ENCODE measurements at places on chromosomes 16 and 17.

GRCh38 chr17:9959377-9959981 lies 54.4 kb upstream of the RCVRN start:
- no peak for DNase-seq

DNA sequence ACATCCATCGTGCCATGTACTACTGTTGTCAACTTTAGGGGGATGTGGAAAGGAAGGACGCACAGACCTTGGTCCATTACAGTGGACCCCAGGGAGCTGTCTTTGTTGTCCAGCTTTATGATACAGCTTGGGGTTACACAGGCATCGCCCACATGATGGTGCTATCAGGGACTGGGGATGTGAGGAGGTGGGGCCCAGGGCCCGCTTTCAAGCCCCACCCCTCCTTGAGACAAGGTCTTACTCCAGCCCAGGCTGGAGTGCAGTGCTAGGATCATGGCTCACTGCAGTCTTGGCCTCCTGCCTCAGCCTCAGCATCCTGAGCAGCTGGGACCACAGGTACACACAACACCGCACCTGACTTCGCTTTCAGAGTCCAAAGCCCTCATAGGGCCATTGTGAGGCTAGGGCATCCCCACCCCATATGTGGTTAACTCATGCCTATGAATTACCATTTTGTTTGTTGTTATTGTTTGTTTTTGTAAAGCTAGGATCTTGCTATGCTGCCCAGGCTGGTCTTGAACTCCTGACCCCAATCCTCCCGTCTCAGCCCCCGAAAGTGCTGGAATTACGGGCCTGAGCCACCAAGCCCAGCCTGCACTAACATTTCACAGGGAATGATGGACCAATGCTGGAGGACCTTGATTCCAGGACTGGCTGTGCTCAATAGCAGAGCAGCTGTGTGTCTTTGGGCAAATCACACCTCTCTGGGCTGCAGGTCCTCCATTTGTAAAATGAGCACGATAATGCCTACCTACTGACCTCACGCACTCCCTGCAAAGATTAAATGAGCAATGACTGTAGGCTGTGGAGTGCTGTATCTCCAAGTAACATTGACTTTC lies 17.2 kb downstream of the ST3GAL2 start:
- no peak for DNase-seq

DNA sequence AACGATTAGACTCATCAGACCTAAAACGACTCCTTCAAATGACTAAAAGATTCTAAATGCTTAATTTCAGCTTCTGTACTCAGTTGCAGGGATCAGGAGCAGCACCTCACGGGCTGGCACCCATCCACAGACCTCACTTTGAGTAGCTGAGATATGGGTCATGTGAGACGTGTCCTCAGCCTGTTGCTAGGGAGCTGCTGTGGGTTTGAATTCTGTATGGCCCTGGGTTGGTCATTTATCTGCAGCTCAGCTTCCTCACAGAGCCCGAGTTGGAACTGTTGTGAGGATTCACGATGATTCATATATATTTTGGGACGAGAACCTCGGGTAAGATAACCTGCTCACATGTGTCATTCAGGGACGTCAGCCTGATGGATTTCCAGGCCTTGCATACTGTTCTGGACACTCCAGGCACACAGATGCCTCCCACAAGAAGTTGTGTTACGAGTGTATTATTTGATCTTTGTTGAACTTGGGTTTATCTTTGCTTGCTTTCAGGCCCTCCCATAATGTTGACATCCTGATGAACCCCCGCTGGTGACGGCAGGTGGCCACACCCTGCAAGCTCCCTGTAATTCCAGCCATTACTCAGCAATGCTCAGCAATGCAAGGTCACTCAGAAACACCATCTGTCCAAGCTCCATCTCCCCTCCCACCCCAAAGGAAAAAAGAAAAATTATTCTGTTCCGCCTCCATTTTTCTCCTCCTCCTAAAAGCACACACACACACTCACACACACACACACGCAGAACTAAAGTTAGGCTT lies 137.6 kb downstream of the RBFOX3 start:
- DNase-seq, result peak; percentile 18

- no peak for DNase-seq
These were observed 1.4 kb downstream of the CCDC43 start for GRCh38 chr17:44688200-44688599.

GRCh38 chr17:33623841-33624240 lies 330.7 kb upstream of the ASIC2 start:
- DNase-seq, result no peak

DNA sequence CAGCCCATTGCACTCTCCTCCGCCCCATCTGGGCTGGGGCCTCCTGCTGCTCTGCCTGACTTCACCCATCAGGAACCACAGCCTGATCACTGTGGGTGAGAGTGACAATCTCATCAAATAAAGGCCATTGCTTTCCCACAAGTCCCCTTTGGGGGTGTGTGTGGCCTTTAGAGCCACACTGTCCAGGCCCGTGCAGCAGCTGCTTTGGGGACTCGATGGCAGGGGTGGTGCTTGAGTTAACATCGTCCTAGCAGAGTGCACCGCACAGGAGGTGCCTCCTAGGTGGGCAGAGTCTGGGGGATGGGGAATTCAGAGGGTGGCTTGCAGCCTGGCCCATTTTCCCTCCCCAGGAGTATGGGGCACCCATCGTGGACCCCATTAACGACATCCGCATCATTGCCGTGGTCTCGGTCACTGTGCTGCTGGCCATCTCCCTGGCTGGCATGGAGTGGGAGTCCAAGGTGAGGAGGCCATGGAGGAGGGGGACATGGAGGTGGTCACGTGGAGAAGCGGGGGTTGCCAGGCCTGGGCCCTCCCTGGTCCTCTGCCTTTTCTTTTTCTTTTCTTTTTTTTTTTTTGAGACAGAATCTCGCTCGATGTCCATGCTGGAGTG lies 5.4 kb downstream of the SLC12A3 start:
- DNase-seq, result no peak

- no peak for DNase-seq
These were observed 957 bp downstream of the MYL4 start for GRCh38 chr17:47210105-47210504.

DNA sequence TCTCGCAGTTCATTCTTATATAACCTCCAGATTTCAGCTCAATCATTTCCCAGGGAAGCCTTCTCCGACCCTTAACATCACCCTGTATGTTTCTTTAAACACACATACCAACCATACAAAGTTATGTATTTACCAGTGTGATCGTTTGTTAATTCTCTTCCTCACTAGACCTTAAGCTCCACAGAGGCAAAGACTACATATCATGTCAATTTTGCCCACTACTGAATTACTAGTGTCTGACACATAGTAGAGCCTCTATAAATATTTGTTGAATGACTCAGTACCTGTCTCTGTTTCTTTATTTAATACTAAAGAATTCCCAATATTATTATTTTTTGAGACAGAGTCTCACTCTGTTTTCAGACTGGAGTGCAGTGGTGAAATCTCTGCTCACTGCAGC lies 137.2 kb downstream of the SHISA9 start:
- DNase-seq, result no peak

DNA sequence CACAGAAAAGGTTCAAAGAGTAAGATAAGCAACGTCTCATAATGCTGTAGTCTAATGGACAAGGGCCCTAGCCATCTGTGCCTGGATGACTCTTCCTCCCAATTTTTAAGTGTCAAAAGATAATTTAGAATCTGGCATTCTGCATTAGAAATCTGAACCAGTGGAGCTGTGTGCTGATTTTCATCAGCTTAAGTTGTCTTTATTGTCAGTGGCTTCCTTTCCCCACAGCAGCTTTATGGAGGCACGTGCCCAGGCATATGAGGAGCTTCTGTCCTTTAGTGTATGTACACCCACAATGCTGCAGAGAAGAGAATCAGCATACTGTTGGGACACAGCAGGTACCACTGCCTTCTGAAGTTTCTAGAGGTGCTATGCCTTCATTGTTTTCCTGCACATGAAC lies 37.9 kb downstream of the HEATR6 start:
- DNase-seq, result no peak

GRCh38 chr17:31811101-31811500 lies 47.9 kb downstream of the COPRS start:
- DNase-seq, result no peak

- DNase-seq, result peak; percentile 30
These were observed 264.2 kb downstream of the SEC14L1 start for GRCh38 chr17:77404812-77405581.

DNA sequence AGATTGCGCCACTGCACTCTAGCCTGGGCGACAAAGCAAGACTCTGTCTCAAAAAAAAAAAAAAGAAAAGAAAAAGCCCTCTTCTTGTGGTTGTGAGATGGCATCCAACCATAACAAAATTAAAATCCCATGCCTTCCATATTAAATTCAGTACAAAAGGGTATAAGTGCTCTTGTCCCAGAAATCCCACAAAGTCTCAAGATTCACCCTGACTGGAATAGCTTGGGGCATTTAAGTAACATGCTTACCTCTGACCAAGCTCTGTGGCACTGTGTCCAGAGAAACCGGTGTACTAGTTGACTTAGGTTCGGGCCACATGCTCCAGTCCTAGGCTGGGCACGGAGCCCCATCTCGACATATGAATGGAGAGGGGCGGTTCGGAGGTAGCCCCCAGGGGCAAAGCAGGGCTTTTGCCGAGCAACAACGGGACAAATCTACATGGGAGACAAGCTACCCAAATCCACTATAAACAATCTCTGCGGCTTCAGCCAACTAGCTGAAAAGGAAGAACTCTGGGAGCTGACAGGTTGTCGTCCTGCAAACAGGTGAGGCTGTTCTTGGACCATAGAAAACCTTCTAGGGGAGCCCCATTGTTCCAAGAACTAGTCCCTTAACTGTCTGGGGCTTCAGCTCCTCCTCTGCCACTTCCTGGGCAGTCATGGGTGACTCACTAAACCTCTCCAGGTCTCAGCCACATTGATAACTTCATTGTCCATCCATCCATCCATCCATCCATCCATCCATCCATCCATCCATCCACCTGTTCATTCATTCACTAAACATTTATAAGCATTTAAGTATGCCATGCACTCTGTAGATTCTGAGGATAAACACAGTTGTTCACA lies 10.3 kb upstream of the IL4R start:
- no peak for DNase-seq

- no peak for DNase-seq
These were observed 99.2 kb downstream of the SMG6 start for GRCh38 chr17:2204393-2204792.

DNA sequence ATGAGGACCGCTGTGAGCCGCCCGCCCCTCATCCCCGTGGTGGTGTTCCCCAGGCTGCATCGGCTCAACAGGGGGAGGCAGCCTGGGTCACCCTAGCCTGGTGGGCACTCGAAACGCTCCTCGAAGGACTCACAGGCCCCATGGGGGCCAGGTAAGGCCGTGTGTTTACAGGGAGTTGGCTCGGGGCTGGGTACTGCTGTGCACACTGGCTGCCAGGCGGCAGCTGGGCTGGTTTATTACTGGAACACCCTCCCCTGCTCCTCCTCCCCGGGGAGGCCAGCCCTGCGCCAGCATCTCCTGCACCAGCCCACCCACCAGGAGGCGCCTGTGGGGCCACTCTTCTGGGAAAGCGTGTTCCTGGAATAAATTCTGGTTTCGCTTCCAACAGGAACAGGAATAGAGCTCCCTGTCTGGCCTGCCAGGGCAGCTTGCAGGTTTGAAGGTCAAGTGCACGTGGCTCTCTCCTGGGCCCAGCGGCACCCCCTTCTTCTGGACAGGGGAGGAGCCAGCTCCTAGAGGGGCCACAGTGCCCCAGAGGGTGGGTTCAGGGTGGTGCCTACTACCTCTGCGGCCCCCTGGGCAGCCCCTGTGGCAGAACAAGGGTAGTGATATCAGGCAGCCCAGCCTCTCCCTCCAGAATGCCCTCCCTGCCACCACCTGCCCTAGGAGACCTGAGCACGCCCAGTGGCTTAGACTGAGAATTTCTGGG lies 11.3 kb downstream of the MCRIP1 start:
- DNase-seq, result peak; percentile 86

- DNase-seq, result no peak
These were observed 5.2 kb upstream of the CDH11 start for GRCh38 chr16:65126845-65127624.

- DNase-seq, result peak; percentile 95
These were observed 317.6 kb downstream of the CBLN1 start for GRCh38 chr16:48963901-48964615.

DNA sequence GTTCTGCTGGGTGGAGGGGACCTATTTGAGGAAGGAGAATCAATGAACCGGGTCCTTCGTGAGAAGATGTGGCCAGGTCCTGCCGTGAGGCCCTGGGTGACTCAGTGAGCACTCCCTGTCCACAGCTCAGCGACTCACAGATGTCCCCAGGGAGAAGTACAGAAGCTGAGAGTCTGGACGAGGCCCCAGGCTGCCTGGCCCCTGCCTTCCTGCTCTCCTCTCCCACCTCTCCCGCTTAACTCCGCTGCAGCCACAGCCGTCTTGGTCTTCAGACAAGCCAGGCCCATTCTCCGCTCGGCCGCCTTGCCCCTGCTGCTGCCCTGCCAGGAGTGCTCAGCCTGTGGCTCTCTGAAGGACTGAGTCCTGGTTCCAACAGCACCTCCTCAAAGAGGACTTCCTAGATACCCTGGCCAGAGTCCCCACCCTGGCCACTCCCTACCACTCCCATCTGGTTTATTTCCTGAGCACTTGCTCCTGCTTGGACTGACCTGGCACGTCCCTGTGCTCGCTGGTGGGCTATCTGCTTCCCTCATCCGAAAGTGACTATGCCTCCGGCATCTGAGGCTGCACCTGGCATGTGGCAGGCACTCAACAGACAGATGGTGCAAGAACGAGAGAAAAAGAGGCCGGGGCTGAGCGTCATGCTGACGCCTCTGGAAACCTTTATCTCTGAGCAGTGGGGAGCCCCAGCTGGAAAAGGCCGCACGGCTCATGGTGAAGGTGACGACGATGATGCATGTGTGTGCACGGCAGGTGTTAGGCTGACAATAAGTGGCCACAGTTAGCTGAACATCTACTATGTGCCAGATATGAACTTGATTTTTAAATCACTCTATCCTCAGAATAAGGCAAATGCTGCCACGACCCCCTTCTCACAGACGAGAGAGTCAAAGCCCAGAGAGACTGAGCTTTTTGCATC lies 9.2 kb upstream of the TNFRSF13B start:
- no peak for DNase-seq

GRCh38 chr17:2282297-2282873 lies 21.2 kb downstream of the SMG6 start:
- peak; percentile 44 for DNase-seq

- DNase-seq, result no peak
These were observed 8.2 kb upstream of the CIITA start for GRCh38 chr16:10868596-10869469.

DNA sequence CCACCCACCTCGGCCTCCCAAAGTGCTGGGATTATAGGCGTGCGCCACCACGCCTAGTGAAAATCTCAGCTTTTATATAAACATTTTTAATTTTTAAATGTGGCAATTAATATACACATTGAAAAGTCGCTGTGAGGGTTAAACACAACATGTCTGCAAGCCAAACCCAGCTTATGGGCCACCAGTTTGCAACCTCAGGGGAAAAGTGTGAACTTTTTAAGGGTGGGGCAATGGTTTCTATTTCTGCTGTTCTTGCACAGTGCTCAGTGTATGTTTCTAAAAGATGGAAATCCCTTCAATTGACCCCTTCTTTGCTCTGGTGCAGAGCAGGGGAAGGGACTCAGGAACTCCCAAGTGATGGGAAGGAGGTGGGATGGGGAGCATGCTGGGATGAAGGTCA lies 18.3 kb upstream of the SUPT4H1 start:
- no peak for DNase-seq

GRCh38 chr17:75707079-75707571 lies 14.1 kb upstream of the ITGB4 start:
- peak; percentile 94 for DNase-seq

GRCh38 chr16:85205747-85206471 lies 93.6 kb upstream of the CIBAR2 start:
- DNase-seq, result no peak

- DNase-seq, result peak; percentile 100
These were observed 37.9 kb upstream of the ARL4D start for GRCh38 chr17:43360739-43361505.

GRCh38 chr17:75433218-75433783 lies 23.1 kb upstream of the TMEM94 start:
- DNase-seq, result no peak

GRCh38 chr17:9226130-9226793 lies 205.0 kb downstream of the NTN1 start:
- no peak for DNase-seq
